ENCODE measurements at places on chromosomes 16 and 17.

GRCh38 chr16:2784358-2785100 is 2.8 kb downstream of the PRSS33 start:
- no peak for DNase-seq

- DNase-seq, result no peak
These were observed 19.4 kb downstream of the GGA3 start for GRCh38 chr17:75241996-75242460.

DNA sequence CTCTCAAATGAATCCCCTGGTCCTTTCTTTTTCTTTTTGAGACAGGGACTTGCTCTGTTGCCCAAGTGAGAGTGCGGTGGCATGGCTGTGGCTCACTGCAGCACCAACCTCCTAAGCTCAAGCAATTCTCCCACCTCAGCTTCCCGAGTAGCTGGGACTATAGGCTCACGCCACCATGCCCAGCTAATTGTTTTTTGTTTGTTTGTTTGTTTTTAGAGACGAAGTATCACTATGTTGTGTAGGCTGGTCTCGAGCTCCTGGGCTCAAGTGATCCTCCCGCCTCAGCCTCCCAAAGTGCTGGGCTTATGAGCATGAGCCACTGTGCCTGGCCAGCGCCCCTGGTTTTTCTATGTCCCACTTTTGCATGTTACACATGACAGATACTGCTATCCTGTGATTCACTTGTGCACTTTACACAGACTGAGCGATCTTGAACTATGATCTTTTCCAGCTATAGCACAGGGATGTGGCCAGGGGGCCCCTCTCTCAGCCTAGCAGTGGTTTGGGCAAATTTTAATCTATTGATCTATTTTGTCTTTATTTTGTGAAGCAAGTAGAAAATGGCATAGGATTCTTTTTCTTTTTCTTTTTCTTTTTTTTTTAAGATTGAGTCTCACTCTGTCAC is 31.3 kb upstream of the MLKL start:
- no peak for DNase-seq

- DNase-seq, result no peak
These were observed 24.6 kb upstream of the COX10 start for GRCh38 chr17:14044702-14045101.

DNA sequence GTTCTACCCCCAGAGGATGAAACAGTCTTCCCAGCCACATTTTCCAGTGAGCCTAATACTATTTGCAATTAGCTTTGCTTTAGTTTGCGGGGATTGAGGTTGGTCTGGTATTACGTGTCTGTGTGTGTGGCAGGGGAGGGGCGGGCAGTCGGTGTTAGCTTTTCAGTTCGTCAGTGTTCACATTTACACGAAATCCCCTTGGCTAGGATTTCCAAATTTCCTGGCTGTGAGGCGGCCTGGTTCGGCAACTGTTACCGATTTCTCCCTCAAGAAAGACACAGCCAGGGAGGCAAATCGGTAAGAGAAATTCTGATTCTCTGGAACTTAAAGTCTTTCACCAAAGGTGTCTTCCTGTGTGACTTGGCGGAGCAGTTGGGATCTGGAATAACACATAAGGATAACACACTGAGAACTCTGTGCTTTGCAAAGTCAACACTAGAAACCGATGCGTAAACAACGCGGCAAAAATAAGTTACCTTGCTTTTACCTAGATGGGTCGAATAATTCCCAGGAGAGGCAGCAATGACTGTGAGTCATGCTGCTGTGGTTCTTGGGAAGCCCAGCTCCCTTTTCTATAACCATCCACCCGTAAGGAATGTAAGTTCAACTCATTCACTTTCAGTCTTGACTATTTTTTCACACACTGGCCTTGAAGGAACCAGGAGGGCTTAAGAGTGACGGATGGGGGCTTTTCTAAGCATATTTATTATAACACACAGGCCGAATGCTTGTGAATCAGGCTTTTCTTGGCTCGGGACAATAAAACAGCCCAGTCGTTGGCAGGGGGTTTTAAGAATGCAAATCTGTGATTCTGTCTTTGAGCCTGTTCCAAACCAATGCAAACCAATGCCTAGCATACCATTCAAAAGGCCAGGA is 24.2 kb downstream of the GPRC5B start:
- DNase-seq, result no peak

GRCh38 chr17:76844846-76845245 is 23.4 kb upstream of the MGAT5B start:
- no peak for DNase-seq

DNA sequence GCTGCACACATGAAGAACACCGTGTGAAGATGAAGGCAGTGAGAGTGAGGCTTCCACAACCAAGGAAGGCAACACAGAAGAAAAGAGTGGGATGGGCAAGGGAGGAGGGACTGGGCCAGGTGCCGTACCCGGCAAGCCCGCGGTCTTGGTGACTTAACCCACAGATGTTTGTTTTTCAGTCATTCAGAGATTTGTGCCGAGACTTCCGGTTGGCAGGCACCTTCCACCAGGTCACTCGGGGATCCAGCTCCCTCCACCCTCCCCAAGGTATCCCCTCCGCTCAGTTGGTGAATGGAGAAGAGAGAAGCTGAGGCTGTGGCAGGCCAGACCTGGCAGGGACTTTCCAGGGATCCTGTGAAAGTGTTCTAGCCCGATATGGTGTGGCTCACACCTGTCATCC is 4.9 kb upstream of the KREMEN2 start:
- no peak for DNase-seq

DNA sequence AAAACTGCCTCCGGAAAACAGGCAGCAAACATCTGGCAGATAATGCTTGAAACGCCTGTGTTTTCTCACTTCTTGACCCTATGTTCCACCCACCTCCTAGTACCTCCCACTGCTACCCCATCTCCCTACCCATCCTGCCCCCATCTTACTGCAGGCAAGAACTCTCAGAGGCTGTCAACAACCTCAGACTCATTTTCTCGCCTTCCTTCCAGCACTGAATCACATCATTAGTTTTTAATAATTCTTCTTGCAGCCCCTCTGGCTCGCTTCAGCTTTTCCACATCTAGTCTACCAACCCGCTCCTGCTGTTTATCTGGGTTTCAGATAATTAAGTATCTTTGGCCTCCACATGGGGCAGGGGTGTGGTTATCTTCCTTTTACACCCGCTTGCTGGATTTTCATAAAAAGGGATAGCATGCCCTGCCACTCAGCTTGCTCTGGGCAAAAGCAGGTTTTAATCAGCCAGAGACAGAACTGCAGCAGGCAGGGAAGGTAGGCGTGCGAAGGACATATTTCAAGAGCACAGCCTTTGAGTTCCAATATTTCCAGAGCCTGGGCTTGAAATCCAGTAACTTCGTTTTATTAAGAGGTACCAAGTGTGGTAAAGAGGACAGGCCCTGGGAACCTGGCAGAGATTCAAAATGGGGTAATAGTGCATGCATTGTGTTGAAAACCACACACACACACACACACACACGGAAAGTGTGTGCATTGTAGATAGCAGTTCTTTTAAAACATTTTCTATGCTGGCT is 87.5 kb downstream of the BMERB1 start:
- DNase-seq, result no peak

DNA sequence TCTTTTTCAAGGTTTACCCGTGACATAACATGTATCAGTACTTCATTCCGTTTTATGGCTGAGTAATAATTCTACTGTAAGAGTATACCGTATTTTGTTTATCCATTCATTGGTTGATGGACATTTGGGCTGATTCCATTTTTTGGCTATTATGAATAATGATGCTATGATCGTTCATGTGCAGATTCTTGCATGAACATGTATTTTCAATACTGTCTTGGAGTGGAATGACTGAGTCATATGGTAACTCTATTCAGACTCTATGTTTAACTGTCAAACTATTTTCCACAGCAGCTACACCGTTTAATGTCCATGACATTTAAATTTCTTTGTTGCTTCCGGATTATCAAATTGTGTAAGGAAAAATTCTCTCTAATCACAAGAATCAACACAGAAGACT is 17.9 kb downstream of the BFAR start:
- no peak for DNase-seq

DNA sequence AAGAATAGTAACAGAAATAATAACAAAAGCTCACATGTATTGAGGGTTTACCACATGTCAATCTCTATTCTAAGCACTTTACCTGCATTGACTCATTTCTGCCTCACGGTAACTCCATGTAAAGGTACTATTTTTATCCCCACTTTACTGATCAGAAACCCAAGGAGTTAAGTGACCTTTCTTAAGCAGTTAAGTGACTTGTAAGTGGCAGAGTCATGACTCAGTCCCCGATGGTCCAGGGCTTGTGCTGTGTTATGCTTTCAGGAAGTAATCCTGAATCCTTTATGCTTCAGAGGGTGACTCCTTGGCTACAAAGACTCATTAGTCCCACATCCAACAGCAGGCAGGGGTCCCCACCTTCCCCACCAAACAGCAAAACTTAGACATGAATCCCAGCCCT is 66.5 kb downstream of the MRM1 start:
- no peak for DNase-seq

DNA sequence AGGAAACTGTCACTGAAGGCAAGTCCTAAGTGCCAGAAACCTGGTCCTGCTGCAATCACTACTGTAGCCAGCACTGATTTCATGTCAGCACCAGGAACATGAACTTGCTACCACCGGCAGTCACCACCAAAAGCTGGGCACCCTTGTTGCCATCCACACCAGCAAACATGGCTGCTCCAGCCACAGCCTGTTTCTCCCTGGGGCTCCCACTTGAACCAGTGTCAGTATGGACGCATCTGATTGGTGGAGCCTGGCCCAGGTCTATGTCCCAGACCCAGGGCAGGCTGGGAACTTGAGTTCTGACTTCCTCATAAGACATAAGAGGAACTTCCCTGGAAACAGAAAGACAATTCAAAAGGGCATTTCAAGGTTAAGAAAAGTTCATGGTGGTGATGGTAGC is 56.5 kb downstream of the COPRS start:
- DNase-seq, result no peak

- DNase-seq, result no peak
These were observed 68.5 kb downstream of the CDC27 start for GRCh38 chr17:47120521-47121095.

DNA sequence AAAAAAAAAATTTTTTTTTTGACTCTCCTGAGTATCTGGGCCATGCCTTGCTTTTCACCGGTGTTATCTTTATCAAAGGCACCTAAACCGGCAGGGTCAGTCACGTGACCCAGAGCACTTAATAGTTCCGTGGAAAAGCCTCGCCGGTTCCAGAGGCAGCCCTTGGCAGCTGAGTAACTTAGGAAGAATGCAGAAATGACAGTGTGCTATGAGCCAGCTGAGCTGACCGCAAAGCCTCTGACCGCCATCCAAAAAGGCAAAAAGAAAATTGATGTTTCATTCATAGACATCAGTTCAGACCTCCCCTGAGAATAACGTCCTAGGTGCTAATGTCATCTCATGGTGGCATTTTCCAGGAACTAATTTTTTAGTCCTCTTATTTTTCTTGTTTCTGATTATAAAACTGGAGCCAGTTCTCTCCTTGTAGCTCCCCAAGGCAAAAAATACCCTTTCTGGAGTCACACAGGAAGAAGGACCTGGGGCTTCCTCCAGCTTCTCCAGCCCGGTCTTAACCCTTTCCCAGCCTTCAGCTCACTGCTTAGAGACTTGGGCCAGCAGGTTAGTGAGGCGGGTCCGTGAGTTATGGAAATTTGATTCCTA is 122.6 kb downstream of the SOCS1 start:
- DNase-seq, result no peak

GRCh38 chr17:44502598-44503146 is 534 bp downstream of the GPATCH8 start:
- DNase-seq, result no peak

DNA sequence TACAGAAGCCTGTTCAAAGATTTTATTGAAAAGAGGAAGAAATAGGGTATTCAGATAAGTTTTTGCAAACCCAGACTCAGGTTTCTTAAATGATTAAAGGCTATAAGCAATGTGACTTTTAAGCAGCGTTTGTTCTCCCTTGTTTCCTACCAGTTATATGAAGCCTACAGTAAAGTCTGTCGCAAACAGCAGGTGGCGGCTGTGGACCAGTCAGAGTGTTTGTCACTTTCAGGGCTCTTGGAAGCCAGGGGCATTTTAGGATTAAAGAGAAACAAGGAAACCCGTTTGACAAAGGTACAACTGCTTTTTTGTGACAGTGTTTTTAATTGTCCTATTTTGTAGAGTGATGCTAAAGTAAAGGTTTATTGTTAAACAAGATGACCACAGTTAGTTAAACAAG is 7.7 kb upstream of the RARA start:
- DNase-seq, result no peak

DNA sequence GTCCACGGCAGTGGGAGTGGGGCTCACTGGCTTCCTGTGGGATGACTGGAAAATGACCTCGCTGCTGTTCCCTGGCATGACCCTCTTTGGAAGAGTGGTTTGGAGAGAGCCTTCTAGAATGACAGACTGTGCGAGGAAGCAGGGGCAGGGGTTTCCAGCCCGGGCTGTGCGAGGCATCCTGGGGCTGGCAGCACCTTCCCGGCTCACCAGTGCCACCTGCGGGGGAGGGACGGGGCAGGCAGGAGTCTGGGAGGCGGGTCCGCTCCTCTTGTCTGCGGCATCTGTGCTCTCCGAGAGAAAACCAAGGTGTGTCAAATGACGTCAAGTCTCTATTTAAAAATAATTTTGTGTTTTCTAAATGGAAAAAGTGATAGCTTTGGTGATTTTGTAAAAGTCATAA is 7.8 kb upstream of the RNF213 start:
- DNase-seq, result no peak

GRCh38 chr17:73921306-73921705 is 277.1 kb upstream of the SDK2 start:
- DNase-seq, result no peak

DNA sequence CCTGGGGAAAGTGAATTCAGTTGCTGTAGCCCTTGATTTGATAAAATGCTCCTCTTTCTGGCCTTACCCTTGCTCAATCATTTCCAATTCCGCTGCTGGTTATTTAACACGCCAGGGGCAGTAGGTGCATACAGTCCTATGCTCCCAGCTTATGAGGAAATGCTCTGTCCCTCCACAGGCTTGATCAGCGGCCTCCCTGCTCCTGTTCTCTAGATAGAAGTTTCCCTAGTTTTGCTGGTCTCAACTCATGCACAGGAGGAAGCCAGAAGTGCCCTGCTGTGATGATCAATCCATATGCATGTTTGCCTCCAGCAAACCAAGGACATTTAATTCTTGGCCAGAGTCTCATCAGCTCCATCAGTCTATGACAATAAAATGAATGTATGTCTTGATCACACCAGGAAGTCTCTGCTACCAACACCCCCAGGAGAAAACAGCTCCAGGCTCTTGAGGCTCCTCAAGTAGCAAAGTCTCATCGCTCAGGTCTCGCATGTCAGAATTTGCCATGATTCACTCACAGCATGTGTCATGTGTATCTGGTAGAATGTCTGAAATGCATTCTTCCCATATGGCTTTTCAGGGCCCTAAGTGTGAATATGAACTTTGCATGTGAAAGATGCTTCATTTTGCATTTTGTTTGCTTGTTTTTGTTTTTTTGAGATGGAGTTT is 208.9 kb downstream of the CDH13 start:
- no peak for DNase-seq
